NT2/D1 (cell line): ENCODE measurements at places on chromosomes 12 and 14.

DNA sequence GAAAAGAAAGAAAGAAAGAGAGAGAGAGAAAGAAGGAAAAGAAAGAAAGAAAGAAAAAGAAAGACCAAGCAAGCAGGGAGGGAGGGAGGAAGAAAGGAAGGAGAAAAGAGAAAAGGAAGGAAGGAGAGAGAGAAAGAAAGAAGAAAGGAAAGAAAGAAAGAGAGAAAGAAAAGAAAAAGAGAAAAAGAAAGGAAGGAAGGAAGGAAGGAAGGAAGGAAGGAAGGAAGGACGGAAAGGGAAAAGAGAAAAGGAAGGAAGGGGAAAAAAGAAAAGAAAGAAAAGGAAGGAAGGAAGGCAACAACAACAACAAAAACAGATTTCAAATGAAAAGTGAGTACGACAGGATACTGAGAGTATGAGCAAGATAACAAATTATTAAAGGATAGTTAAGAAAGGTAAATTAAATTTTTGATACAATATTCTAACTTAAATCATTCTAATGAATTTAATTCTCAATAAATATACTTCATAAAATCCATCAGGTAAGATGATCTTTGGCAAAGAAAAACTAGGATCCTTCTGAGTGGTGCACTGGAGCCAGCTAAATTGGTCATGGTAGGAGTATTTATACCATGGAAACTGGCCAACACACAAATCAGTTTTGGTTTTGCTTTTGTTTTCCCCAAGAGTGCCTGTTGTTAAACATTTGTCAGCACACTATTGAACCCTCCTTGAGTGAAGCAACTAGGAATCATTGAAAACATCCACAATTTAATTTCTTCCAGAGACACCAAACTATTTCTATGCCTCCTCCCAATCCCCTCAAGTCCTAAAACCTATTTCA, 56.1 kb upstream of the DYRK2 start:
- no peak for DNase-seq

- DNase-seq, result no peak
Observed at GRCh38 chr12:118035190-118036041, 18.9 kb downstream of the RFC5 start.

GRCh38 chr12:89103831-89104230, 248.5 kb downstream of the DUSP6 start:
- DNase-seq, result no peak

DNA sequence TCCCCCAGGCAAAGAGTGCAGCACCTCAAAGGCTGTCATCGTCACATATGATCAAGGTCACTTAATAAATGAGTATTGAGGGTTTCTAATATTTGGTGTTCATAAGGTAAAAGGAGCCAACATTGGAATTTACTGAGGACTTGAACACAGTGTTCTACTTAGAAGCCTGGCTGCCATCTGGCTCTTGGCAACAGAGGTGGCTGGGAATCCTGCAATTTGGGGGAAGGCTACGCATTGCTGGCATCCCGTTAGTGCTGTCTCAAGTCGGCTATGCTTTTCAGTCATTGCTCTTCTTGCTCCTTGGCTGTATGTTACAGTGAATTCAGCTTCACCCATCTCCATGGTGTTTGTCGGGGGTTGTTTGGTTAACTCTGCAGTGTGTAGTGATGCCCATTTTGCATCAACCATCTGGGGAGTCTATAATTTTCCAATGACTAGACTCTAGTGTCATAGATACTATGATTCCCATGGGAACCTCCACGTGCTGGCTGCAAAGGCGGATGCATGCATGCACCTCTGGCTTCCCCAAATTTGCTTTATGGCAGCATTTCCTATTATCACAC, 12.9 kb upstream of the SLC24A4 start:
- DNase-seq, result no peak

DNA sequence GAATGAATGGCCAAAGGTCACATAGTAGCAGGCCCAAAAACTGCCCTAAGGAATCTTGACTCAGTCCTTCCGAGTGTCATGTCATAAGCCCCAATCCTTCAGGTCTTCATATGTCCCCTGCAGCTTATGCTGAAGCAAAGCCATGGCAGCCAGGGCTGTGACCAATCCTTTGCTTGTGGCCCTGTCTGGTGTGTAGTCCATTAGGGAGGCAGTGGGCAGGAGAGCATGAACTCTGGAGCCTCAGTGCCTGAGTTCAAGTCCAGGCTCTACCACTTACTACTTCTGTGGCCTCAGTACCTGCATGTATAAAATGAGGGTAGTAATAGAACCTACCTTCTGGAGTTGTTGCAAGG, 20.3 kb downstream of the PLEKHG3 start:
- no peak for DNase-seq

GRCh38 chr12:62966990-62967506, 32.1 kb upstream of the PPM1H start:
- no peak for DNase-seq
